Prostate gland (tissue), 2 donors: ENCODE measurements at places on chromosomes 7 and 10. TPM values are rescaled to one million over a fixed set of nuclear protein-coding genes. Genes with fewer than 3 reads are reported as not detected.

Gene ANKRD61
- 0.74 TPM for total RNA-seq

Gene HEPACAM2
- 0.45 TPM for total RNA-seq

Gene TEX47
- not detected for total RNA-seq

- DNase-seq = no peak
Observed at GRCh38 chr7:50336894-50337703, 32.6 kb downstream of the IKZF1 start.

GRCh38 chr7:137636376-137636775 lies 210.4 kb downstream of the DGKI start:
- DNase-seq = no peak

DNA sequence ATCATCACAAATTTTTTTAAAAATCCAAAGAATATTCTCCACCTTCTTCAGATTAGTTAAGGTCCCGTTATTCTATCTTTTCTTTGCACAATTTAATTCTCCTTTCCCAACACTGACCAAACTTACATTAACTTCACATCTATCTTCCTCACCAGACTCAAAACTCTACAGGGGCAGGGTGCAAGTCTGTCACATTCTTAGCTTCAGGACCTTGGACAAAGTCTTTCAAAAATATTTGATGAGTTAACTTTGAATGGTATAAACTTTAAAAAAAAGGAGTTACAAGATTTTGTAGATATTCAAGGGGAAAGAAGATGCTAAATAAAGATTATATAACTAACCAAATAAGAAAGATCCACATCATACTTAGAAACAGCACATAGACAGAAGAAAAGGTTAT lies 132.7 kb downstream of the ZNF438 start:
- no peak for DNase-seq

DNA sequence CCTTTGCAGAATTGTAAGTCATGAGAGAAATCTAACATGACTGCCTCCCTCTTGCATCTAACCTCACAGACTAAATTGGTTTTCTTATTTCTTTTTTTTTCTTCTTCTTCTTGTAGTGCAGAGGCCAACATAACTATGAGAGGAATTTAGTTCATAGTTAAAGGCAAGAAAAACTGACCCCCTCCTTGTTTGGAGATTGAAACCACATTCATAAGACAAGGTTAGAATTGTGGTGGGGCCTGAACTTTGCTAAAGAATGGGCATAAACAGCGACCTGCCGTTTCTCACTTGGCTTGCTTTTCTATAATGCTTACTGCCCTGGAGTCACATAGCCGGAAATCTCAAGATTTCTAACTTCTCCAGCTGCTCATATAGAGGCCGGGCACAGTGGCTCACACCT lies 2.4 kb upstream of the POLM start:
- DNase-seq = no peak

- no peak for DNase-seq
Observed at GRCh38 chr7:39453743-39454355, 112.4 kb upstream of the YAE1 start.

- DNase-seq = no peak
Observed at GRCh38 chr10:79184145-79184625, 115.4 kb downstream of the ZMIZ1 start.

DNA sequence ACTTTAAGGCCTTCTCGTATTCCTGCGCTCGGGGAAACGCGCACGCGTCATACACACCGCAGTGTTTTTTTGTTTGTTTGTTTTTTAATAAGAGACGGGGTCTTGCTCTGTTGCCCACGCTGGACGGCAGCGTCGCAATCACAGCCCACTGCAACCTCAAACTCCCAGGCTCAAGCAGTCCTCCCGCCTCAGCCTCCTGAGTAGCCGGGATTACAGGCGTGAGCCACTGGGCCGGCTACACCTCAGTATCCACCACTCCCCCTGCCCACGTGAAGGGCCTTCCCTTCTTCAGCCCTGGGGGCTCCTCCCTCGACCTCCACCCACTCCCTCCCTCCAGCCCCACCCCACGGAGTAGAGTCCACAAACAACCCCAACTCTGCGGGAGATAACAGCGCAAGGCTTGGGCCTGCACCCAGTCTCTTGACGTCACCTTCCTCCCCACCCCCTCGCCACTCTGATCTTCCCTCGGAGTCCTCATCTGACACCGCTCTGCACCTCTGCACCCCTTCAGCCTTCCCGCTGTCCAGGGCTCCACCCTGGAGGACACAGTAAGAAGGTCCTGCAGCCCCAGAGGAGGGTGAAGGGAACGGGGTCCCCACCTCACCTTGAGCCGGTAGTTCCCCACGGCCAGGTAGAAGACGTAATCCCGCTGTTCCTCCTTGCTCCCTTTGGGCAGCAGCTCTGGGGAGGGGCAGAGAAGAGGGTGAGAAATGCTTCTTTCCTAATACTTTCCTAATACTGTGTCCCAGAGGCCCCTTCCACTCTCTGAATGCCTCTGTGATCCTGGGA lies 2.8 kb upstream of the CLDN15 start:
- no peak for DNase-seq

DNA sequence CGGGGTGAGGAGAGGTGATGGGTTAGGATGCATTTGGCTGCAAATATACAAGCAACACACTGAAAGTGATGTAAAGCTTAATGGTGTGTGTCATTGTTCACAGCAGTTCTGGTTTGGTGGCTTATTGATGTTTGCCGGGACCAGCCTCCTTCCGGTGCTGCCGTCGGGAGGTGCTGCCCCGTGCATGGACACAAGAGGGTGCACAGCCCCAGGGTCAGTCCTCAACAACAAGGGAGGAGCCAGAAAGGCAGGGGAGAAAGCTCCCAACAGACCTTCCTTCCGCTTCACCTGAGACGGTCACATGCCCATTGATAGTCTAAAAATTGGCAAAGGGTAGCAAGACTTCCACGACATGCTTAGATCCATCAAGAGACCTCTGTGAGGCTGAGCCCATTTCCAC lies 9.5 kb downstream of the RNF32 start:
- DNase-seq = no peak

GRCh38 chr7:14321947-14322346 lies 332.5 kb upstream of the ETV1 start:
- DNase-seq = no peak
